ENCODE measurements at places on chromosomes 13 and 19.
A peak's percentile ranks its signal among the peaks of the same experiment; 100 is the strongest.

- H3K27me3 ChIP-seq: no peaks in the 10 kb centered on the region
- DNase-seq: no peak
- H3K27ac ChIP-seq: no peak overlapping the region
- no peaks in the 10 kb centered on the region for H3K36me3 ChIP-seq
Observed at GRCh38 chr19:53882391-53883050, 524 bp downstream of the PRKCG start.

- H3K27ac ChIP-seq: no peak overlapping the region
- no peak for DNase-seq
Observed at GRCh38 chr13:20571676-20572075, 4.7 kb downstream of the IFT88 start.

GRCh38 chr19:18939922-18940768 lies 872 bp downstream of the HOMER3 start:
- no peaks in the 10 kb centered on the region for H3K27me3 ChIP-seq
- no peak overlapping the region for H3K27ac ChIP-seq
- H3K4me3 ChIP-seq: peak overlapping the region; percentile 41

DNA sequence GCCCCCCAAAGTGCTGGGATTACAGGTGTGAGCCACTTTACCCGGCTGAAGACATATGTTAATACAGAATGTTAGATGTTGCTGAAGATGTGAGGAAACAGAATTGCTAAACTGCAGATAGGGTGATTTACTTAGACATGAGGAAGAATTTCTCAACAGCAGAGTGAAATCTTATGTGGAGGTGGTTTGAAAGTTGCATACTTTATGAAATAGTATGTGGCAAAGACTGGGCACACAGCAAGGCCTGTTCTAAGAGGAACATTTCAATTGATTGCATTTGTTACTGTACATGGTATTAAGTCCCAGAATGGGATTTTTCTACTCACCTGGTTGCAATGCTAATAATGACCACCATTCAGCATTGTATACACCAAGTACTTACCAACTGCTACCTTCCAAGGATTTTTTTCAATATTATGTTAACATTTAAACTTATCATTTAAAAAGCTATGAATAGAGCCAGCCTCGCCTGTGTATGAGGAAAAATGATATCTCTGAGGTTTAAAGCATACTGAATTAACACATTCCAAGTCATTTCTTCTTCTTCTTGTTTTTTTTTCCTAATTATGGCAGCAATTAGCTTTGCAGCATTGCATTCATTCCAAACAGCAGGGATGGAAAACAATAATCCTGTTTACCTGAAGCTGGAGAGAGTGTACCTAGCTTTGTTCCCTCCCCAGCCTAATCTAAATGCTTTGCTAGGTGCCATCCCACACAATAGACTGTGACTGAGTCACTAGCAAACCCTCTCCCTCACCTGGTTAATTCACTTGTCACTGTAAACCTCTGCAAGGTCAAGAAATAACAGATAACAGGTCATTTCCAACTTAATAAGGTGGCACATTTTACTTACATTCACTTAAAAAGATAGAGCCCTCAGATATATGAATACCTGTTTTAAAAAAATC lies 19.4 kb upstream of the KLF5 start:
- no peaks in the 10 kb centered on the region for H3K27me3 ChIP-seq
- no peak for DNase-seq
- no peak overlapping the region for H3K27ac ChIP-seq
- H3K4me1 ChIP-seq: no peaks in the 10 kb centered on the region

- H3K36me3 ChIP-seq: no peaks in the 10 kb centered on the region
- H3K27ac ChIP-seq: no peak overlapping the region
- no peak for DNase-seq
- no peak overlapping the region for H3K4me3 ChIP-seq
- no peaks in the 10 kb centered on the region for H3K27me3 ChIP-seq
- no peaks in the 10 kb centered on the region for H3K4me1 ChIP-seq
Observed at GRCh38 chr19:3771000-3771905, 775 bp downstream of the RAX2 start.

DNA sequence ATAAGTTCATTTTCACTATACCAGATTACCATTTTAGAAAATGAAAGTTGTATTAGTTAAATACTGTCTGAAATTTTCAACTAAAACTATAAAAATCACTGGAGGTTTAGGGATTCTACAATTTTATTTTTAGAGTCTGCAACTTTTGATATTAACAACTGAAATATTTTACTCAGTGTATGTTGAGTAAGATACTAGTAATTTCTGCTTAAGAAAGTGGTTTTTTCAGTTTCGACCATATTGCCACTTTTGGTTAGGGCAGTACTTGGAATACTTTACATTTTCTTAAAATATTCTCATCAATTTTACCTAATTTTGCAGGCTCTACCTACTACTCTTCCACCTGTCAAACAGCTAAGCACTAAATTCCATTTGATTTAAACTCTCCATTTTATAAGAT lies 59.6 kb downstream of the KCNRG start:
- peak overlapping the region; percentile 49 for H3K4me3 ChIP-seq
- H3K4me1 ChIP-seq: peaks cover 82% of the 10 kb centered on the region
- H3K27ac ChIP-seq: peak overlapping the region; percentile 92
- H3K27me3 ChIP-seq: no peaks in the 10 kb centered on the region
- DNase-seq: no peak

DNA sequence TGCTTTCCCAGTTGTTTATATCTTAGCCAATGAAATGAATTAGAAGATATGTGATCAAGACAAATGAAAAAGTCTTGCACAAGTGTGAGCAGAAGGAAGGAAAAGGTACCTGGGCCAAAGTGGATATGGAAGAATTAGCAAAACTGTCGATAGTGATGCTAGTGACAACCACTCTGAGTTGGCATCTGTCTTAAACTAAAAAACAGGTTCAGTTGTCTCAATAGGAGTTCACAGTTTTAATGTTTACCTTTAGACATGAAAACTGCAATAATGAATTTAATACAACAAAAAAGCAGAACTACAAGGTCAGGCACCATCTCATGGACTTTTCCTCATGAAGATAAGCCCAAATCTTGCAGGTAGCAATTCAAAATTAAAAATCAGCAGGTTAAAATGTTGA lies 688.5 kb downstream of the EFNB2 start:
- H3K4me3 ChIP-seq: no peak overlapping the region
- DNase-seq: no peak
- no peaks in the 10 kb centered on the region for H3K4me1 ChIP-seq

DNA sequence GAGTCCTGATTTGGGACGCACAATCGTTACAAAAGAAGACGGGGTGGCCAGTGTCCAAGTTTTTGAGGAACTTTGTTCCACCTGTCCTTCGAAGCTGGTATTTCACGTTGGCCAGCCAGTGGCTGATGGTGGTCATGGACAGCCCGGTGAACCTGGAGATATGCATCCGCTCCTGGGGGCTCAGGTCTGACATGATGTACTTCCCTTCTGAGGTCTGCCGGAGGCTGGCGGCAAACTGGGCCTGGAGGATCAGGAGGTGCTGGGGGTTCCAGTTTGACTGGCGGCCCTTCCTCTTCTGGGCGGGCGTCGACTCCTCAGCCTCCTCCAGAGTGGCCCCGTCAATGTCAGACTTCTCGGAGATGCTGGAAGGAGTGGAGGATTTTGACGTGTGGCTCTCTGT lies 72.4 kb downstream of the TSHZ3 start:
- no peak overlapping the region for H3K27ac ChIP-seq
- H3K4me1 ChIP-seq: no peaks in the 10 kb centered on the region
- no peak for DNase-seq
- no peak overlapping the region for H3K4me3 ChIP-seq
- no peaks in the 10 kb centered on the region for H3K36me3 ChIP-seq

DNA sequence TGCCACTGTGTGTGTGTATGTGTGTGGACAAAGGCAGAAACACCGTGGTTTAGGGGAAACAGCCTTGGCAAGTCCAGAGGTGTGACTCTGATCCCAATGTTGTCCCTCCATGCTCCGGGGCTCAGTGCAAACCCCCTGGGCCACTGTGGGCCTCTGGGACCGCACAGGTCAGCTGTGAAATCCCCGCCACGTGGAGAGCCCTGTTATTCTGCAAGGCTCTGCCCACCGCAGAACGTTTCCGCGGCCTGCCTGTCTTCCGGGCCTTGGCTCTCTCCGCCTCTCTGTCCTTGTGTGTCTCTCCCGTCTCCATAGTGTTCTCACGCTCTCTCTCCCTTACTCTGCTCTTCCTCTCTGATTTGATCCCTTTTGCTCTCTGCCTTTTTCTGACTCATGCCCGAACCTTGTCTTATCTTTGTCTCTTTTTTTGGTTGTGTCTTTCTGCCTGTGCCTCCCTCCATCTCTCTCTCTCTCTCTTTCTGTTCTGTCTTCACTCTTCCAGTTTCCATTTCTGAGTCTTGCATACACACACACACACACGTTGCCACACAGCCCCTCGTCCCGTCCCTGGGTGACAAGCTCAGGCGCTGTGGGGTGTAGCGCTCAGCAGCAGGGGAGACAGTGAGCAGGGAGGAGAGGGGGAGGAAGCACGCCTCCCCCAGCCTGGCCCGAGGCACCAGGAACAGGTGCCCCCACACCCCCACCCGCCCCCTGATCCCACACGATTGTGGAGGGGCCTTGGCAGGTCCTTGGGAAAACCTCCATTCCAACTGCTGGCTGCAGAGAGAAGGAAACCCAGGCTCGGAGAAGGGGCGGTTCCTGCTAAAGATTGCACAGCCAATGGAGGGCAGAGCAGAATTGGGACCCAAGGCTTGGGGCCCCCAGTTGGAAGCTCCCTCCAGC lies 3.0 kb downstream of the TTYH1 start:
- no peak overlapping the region for H3K4me3 ChIP-seq
- DNase-seq: no peak
- no peaks in the 10 kb centered on the region for H3K27me3 ChIP-seq
- no peaks in the 10 kb centered on the region for H3K4me1 ChIP-seq
- no peak overlapping the region for H3K27ac ChIP-seq
- H3K36me3 ChIP-seq: no peaks in the 10 kb centered on the region

GRCh38 chr19:40688309-40688708 lies 2.1 kb downstream of the NUMBL start:
- peaks cover 75% of the 10 kb centered on the region for H3K4me1 ChIP-seq
- no peaks in the 10 kb centered on the region for H3K27me3 ChIP-seq
- peaks cover 18% of the 10 kb centered on the region for H3K36me3 ChIP-seq
- no peak for DNase-seq
- H3K4me3 ChIP-seq: peak overlapping the region; percentile 97
- H3K27ac ChIP-seq: peak overlapping the region; percentile 90

DNA sequence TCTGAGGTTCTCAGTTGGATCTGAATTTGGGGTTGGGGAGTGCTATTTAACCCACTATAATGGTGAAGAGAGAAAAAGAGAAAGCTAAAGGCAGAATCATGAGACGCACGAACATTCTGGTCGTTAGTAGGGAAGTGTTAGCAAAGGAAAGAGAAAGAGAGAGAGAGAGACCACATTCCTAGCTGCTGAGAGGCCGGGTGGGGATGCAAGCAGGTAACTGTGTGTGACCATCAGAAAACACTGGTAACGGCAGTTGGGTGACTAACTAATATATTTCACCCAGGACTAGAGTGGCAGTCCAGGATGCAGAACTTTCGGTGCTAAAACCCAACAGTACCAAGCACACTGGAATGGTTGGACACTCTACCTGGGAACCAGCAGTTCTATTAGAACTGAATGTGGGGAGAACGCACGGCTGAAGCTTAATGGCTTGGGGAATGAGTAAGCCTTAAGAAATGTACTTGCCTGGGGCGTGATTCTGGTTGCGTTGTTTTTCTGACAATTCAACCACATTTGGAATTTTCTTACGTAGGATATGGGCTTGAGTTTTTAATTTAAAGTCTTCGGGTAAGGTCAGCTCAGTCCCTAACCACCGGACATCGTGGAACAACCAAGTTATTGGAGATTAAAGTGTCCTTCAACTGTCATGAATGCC lies 130.2 kb downstream of the DNAJC15 start:
- no peaks in the 10 kb centered on the region for H3K27me3 ChIP-seq
- no peaks in the 10 kb centered on the region for H3K36me3 ChIP-seq
- no peak overlapping the region for H3K4me3 ChIP-seq
- no peak for DNase-seq
- H3K4me1 ChIP-seq: no peaks in the 10 kb centered on the region
- H3K27ac ChIP-seq: no peak overlapping the region

All from Karpas-422 (cell line).